Stimulated activated CD4-positive, alpha-beta T cell treated with anti-CD3 and anti-CD28 coated beads, Interleukin-15, amount 100 ng/mL, for 24 hours (primary cell): ENCODE measurements at places on chromosomes 5 and 9.

- DNase-seq: no peak
Measured at GRCh38 chr5:107025712-107026497, 644.8 kb downstream of the EFNA5 start.

- DNase-seq: no peak
Measured at GRCh38 chr5:23235246-23235645, 272.2 kb upstream of the PRDM9 start.

DNA sequence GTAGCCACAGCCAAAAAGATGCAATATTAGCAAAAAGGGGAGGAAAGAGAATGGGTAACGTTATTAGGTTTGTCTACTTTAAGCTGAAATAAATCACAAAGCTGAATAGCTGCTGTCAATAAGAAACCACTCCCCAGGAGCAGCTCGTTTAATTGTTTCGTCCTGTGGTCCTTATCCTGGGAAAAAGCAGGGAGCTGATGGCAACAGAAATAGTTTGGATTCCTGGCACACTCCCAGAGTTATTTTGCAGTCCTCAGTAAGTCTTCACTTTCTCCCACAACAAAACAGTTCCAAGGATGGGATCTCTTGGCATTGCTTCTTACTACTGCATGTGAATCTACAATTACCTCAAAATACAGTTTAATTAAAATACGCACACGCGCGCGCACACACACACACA lies 28.8 kb downstream of the FRMD3 start:
- DNase-seq: no peak

- DNase-seq: no peak
Measured at GRCh38 chr9:128705051-128705965, 3.0 kb downstream of the PKN3 start.

DNA sequence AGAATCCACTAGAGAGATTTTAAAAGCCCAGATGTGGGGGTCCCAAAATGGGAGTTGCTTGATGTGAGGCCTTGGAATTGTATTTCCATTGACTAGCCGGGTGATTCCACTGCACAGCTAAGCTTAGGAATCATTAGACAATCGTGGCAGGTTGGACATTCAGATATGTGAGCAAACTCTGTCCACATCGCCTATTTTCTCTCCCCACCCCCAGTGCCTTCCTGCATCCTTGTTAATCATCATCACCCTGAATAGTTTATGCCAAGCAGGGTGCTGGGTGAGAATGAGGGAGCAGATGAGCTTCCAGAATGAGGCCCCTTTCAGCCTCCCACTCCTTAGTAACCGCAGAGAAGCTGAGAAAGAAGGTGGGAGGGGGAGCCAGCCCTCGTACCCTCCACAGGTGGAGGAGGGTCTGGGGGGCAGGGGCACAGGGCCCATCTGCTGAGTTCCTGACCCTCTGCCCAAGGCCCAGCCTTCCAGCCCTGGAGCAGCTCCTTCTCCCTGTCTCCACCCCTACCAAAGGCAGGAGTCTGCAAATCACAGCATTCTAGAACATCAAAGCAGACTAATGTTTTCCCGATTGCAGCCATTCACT lies 7.7 kb upstream of the TCOF1 start:
- DNase-seq: no peak

GRCh38 chr5:147880487-147880886 lies 2.0 kb downstream of the SCGB3A2 start:
- no peak for DNase-seq

DNA sequence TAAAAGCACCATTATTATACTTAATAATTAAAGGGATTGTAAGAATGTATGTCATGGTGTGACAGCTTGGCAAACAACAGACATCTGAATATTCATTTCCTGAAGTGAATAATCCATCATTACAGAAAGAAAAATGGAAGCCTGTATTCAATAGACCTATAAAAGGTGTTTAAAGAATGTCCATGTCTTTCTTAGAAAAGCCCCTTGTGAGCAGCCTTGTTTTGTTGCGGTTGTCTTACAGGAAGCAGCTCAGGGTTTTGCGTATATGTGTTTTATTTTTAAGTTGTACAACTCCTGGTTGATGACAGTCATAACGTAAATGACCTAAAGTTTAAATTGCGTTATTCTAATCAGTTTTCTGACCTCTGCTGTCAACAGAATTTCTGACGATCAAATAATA lies 53.8 kb downstream of the CAST start:
- no peak for DNase-seq

- peak; percentile 74 for DNase-seq
Measured at GRCh38 chr5:76473661-76474060, 70.6 kb downstream of the IQGAP2 start.

GRCh38 chr5:144092508-144092907 lies 78.0 kb downstream of the YIPF5 start:
- no peak for DNase-seq

- no peak for DNase-seq
Measured at GRCh38 chr5:40775085-40775845, 19.5 kb upstream of the TTC33 start.

GRCh38 chr5:96876292-96876850 lies at the start of gene ERAP2:
TSS of gene ERAP2 (plus strand) at chr5:96876500. CDS start at chr5:96879686, 3,186 bp downstream.
- DNase-seq: no peak

DNA sequence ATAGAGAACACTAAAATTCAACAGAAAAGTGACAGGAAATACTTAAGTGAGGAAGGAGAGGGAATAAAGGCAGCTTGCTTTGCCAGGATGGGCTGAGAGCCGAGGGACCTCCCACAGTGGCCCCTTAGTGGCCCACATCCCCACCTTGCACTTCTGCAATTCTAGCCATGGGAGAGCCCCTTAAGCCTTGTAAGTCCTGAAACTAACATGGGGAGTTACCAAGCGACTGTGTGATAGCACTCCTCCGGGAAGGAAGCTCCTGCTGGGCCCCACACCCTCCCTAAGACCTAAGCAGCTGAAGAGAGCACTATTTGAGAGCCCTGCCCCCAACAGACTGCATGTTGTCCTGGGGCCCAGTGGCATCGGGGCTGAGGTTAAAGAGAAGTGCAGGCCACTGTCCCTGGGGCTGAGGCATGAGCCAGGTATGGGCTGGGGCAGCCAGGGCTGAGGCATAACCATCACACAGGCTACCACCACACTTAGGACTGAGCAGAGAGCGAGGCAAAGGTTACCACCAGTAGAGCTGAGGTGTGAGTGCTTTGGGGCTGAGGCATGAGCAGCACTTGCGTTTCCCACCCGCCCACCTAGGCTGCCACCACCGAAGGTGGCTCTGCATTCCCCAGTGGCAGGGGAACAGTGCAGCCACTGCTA lies 301.8 kb upstream of the TRPC7 start:
- DNase-seq: no peak

GRCh38 chr5:1550287-1551076 lies 26.7 kb upstream of the LPCAT1 start:
- no peak for DNase-seq

- DNase-seq: no peak
Measured at GRCh38 chr9:4642351-4642750, 19.7 kb upstream of the PLPP6 start.

GRCh38 chr5:95725937-95726810 lies 5.0 kb upstream of the RHOBTB3 start:
- DNase-seq: no peak

DNA sequence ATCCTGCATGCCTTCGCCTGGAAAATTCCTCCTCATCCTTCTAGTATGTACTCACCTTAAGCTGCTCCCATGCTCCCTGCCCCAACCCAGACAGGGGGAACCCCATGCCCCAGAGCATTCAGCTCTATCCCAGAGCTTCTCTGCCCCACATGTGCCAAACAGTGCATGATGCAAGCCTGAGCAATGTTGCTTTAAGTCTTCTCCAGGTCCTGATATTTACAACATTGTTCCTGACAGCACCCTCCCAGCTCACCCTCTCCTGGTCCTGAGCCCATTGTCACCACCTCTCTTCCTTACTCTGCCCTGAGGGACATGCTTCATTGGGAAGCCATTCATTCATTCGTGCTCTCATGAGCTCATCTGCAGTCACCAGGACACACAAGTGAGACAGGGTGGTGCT lies 23.4 kb upstream of the BARX1 start:
- no peak for DNase-seq

- DNase-seq: no peak
Measured at GRCh38 chr9:81717747-81718077, 28.4 kb upstream of the TLE1 start.

GRCh38 chr9:122015170-122015821 lies 77.8 kb downstream of the TTLL11 start:
- DNase-seq: no peak

DNA sequence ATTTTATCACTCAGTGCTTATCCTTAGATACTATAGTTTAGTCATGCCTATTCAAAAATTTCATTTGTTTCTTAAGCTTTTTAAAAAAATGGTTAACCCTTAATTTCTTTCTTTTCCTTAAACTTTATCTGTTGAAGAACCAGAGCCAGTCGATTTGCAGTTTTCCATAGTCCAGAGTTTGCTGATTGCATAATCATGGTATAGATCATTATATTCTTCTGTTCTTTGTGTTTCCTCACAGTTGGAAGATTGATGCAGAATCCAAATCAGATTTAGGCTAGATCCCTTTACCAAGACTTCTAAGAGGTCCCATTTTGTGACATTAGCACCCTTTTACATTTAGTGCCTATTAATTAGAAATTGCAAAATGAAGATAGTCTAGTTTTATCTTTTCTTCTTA lies 18.0 kb downstream of the TMEM38B start:
- DNase-seq: no peak

DNA sequence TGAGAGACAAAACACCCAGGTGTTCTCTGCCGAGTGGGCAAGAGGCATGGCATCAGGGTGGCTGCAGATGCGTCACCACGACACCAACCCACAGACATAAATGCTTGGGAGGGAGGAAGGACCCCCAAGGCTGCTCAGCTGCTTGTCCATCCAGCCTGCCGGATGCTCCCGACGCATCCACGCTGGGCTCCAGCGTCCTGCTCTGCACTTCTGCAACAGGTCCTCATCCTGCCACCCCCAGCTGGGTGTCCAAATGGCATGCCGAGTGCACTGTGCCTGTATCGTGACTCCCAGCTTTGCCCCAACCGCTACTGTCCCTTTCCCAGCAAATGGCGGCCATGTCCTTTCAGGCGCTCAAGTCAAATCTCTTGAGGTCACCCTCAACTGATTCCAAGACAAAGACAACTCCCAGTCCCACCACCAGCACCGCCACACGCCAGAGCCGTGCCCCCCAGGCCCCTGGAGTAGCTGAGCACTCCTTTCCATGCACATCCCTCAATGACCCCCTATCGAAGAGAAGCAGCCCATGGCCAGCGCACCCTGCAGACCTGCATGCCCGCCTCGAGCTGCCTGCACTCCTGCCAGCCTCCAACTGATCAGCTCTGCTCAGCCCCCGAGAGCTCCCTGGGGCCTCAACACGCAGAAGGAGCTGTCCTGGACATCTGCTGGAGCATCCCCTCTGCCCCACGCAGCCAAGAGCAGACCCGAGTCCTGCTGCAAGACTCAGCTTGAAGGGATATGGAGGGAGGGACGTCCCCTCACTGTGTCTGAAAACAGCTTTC lies 116.7 kb downstream of the ROR2 start:
- no peak for DNase-seq

- no peak for DNase-seq
Measured at GRCh38 chr5:138873466-138874221, 1.5 kb downstream of the LRRTM2 start.

DNA sequence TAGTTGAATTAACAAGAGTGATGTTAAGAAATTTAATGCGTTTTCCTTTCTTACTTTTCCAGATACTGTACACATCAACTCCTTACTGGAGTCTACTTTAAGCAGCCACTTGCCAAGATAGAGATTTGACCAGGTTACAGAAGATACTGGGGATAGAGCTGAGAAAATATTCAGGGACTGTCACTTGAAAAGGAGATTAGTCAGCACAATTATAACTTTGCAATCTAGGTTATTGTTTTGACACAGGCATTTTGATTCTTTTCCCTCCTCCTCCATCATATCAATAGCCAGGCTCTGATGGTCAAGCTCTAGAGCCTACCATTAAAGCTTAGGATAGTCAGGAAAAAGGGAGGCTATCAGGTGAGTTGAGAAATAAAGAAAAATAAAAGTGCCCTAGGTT lies 345.9 kb upstream of the ITGA1 start:
- no peak for DNase-seq

DNA sequence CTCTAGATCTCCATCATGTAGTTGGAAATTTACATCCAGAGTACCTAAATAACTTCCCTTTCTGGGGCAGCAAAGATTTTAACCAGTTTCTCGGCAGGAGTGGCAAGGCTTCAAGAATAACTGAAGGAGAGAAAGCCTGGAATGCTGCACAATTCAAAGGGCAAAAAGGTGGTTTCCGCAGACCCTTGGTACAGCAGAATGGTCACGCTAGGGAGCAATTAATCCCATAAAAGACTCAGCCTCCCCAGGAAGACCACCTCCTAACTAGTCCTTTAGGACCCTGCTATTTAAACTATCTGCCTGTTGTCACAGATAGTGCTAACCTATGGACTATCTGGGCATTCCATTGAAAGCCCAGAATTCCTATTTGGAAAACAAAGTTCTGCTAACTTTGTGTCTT lies 3.6 kb downstream of the HTR1A start:
- DNase-seq: no peak

DNA sequence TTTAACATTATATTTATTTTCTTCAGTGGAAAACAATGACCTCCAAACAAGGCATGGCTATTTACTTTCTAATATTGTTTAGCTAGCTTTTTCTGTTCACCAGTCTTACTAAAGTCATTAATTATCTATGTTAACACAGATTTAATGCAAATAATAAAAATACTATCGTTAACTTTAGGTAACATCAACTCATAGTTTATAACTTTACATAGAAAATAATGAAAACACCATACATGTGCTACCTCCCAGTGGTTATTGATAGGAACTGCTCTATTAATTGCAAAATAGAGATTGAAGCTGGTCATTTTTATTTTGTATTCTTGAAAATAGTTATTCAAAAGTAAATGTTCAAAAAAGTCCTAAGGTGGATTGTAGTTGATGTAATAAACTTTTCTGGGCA lies 78.3 kb upstream of the HCN1 start:
- no peak for DNase-seq

DNA sequence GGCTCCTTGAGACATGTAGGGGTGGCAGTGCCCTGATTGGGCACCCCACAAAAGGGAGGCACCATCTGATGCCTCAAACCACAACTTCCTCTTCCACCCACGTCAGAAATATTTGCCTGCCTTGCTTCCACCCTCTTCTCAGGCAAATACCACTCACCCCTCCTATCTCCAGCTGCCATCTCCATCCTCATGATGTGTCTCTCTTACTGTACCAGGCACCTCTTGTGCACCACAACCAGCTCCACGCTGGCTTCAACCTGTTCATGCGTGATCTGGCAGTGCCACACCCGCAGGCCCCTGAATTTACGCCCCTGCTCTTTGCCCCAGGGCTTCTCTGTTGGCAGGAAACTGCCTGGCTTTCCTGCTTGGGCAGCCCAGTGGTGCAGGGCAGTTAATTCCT lies 87.8 kb upstream of the HSPA9 start:
- peak; percentile 38 for DNase-seq

DNA sequence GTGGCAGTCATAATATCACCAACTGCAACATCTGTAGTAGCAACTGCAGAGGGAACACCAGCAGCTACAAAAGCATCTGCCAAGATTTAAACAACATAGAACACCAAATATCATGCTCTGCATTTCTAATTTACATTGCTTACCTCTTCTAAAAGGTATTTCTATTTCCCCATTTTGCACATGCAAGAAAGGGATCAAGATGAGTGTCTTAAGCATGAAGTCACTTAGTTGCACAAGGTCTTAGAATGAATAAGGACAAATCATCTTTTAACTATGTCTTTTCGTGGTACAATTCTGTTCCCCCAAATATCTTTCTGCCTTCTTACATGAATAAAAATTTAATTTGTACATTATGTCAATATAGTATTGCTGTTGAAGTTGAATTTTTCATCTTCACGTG lies 1746.4 kb downstream of the EFNA5 start:
- no peak for DNase-seq
